ENCODE measurements at places on chromosomes 1 and 21. TPM values are rescaled to one million over a fixed set of nuclear protein-coding genes. Genes with fewer than 3 reads are reported as not detected.

- no peak for DNase-seq
- H3K36me3 ChIP-seq: no peaks in the 10 kb centered on the region
- no peak overlapping the region for H3K4me3 ChIP-seq
- peak overlapping the region; percentile 88 for H3K27ac ChIP-seq
These were observed 48.7 kb upstream of the COL18A1 start for GRCh38 chr21:45356251-45356650.

DNA sequence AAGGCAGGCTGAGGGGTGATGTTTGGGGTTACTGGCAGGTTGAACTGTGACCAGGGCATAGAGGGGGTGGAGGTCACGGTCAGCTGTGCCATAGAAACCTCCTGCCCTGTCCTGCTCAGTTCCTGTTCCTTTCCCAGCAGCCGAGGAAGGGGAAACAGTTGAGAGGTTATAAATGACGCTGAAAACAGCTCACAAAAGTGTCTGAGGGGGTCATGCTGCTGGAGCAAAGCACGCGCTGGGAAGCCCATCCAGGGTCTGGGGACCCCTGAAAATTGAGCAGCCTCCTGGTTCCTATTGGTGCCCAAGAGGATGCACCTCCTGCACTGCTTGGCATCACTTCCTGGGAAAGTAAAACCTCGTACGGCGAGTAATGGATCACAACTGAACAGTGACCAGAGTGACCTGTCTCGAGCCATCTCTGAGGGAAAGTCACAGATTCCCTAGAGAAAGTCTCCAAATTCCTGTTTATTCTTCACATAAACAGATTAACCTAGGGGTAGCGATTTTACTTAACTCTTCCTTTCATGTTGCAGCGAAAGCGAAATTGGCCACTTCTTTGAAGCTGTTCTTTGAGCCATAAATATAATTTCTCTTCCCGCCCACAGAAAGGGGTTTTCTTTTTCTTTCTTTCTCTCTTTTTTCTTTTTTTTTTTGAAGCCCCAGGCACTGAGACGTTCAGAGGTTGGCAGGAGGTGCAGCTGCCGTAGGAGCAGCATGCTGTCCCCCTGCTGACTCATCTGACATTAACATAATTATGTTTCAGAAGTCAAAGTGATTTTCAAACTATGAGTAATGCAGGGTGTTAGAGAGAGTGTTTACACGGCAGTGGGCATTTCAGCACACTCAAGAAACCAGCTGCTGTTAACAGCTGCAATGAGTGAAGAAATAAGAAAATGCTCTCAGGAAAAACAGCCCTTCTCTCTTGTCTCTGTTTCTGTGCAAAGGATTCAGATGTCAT lies 41.8 kb upstream of the ATF3 start:
- H3K27ac ChIP-seq: peak overlapping the region; percentile 75
- no peak for DNase-seq
- H3K36me3 ChIP-seq: no peaks in the 10 kb centered on the region
- peak overlapping the region; percentile 55 for H3K4me3 ChIP-seq
- H3K4me1 ChIP-seq: peaks cover 6% of the 10 kb centered on the region

GRCh38 chr1:201739080-201739479 lies 89.9 kb upstream of the IPO9 start:
- peak overlapping the region; percentile 92 for H3K27ac ChIP-seq
- no peaks in the 10 kb centered on the region for H3K27me3 ChIP-seq
- no peaks in the 10 kb centered on the region for H3K36me3 ChIP-seq
- DNase-seq: no peak
- H3K4me3 ChIP-seq: peak overlapping the region; percentile 84

SERPINC1 gene
- not detected for total RNA-seq

All from esophagus squamous epithelium (tissue), 5 donors.